ENCODE measurements at places on chromosomes 1 and 21.

- DNase-seq, result no peak
Observed at GRCh38 chr1:97461782-97462181, 459.1 kb downstream of the DPYD start.

- DNase-seq, result no peak
Observed at GRCh38 chr21:37455504-37455911, 88.9 kb downstream of the DYRK1A start.

DNA sequence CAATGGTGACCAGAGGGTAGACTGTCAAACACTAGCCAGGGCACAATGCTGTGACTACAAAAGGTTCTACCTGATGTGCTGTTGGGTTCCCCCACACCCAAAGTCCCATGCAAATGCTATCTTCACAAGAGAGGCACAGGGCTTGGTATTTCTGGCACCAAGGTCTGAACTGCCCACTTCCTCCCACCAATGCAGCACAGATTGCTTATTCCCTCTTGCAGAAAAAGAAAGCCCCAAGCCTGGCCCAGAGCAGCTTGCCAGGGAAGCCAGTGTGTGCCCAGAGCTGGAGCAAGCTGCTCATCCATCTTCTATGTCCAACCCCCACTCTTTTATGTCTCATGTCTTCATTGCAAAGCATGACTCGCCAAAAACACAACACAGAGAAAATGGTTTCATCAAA, 149.4 kb upstream of the CAMK1G start:
- no peak for DNase-seq

GRCh38 chr21:41139275-41139674, 28.7 kb upstream of the BACE2 start:
- DNase-seq, result no peak

DNA sequence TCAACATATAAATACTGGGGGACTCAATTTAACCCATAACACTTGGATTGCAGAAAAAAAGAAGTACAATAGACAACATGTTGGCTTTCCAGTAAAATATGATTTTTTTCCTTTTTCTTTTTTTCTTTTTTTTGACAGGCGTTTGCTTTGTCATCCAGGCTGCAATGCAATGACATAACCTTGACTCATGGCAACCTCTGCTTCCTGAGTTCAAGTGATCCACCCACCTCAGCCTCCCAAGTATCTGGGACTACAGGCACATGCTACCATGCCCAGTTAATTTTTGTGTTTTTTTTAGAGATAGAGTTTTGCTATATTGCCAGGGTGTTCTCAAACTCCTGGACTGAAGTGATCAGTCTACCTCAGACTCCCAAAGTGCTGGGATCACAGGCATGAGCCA, 1512.0 kb upstream of the PRMT6 start:
- DNase-seq, result no peak

DNA sequence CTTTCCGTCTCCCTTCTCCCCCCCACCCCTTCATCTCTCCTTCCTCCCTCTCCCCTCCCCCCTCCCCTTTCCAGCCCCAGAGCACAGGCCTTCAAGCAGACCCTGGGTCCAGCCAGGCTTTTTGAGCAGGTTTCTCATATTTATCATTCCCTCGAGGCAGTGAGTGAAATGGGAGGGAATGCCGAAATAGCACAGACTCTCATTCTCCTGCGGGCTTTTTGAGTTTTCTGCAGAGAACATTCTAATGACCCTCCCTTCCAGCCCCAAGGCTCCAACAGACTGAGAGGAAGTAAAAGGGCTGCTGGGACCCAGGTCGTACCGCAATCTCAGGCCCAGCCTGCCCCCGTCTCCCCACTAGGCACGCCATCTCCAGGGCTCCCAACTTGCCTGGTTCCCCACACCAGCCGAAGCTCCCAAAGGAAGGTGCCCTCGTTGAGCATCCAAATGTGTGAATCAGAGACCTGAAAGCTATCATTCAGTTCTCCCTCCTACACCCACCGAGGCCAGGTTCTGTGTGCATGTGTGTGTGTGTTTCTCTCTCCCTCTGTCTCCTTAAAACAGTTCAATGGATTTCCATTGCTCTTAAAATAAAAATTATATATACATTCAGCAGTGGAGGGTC, 22.3 kb downstream of the ACTA1 start:
- DNase-seq, result no peak

GRCh38 chr1:108671143-108671542, 10.2 kb upstream of the HENMT1 start:
- no peak for DNase-seq

- no peak for DNase-seq
Observed at GRCh38 chr1:199218533-199218932, 579.7 kb downstream of the PTPRC start.

- no peak for DNase-seq
Observed at GRCh38 chr1:3908886-3909517, 8.9 kb upstream of the C1orf174 start.

- DNase-seq, result no peak
Observed at GRCh38 chr1:54229281-54229891, 29.4 kb downstream of the MRPL37 start.

DNA sequence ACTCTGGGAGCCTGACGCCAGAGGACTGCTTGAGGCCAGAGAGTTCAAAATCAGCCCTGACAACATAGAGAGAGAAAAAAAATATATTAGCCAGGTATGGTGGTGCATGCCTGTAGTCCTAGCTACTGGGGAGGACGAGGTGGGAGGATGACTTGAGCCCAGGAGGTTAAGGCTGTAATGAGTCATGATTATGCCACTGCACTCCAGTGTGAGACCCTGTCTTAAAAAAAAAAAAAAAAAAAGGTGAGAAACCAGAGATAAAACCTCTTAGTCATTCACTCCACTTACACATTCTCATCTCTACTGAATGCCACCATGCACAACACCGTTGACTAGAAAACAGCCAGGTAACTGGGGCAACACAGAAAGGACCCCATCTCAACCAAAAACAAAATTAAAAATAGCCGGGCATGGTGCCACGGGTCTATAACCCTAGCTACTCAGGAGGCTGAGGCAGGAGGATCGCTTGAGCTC, 178.1 kb downstream of the SLC45A1 start:
- peak; percentile 17 for DNase-seq

- DNase-seq, result no peak
Observed at GRCh38 chr1:27394925-27395324, 2.5 kb downstream of the GPR3 start.

DNA sequence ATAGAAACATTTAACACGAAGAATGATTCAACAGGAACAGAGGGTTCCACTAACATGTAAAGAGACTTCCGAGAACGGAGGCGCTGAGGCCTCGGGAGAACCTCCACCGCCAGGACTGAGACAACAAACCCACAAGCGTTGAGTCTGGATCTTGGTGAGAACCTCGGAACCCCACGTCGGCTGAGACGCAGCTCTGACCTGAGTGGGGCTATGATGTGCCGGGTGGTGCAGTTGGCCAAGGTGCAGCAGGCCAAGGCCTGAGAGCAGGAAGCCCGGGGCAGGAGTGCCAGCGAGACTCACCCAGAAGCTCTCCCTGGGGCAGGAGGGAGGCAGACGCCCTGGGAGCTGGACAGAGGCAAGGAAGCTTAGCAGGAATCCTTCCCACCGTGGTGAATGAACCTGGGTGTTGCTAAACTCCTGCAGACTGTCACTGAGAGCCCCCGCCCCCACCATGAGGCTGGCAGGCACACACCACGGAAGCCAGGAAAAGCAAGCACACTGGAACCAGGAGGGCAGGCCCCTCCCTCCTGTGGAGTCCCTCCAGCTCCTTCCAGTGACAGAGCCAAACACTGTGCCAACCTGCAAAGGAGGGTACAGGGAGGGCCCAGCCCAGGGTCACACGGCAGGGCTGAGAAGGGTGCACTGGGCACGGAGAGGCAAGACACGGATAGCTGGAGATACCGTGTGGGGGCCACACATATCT, 34.8 kb downstream of the WDR4 start:
- no peak for DNase-seq

DNA sequence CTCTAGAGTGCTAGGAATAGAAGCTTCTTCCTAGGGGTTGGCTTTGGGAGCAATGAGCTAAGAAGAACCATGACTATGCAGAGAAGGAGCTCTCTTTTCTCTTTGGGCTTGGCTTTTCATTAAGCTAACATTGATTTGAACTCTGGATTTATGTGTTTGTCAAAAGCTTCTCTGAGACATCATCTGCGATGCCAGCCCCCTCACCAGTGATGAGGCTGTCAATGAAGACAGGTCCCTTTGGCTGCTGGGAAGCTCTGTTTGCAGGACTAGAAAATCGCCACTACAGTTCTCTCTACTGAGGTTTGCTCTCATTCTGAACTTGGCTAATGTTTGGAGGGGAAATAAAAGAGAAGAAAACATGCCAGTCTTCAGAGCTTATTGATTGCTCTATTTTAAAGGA, 185.0 kb downstream of the PCP4 start:
- DNase-seq, result no peak

GRCh38 chr1:208100906-208101305, 143.3 kb downstream of the PLXNA2 start:
- no peak for DNase-seq

DNA sequence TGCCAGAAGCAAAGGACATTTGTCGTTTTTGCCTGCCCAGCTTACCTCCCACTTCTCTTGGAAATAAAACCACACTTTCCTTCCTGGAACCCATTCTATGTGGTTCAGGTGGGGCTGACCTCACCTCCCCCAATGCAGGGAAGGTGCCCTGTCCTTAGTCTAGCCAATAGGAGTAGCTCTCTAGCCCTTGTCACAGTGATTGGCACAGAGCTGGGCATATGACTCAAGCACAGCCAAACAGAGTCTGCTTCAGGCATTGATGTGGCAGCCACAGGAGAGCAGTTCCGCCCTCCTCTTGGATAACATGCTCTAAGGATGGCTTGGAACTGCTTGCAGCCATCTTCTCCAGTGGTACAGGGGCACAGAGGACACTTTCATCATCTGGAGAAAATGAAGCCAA, 134.0 kb downstream of the LRIG2 start:
- DNase-seq, result no peak

DNA sequence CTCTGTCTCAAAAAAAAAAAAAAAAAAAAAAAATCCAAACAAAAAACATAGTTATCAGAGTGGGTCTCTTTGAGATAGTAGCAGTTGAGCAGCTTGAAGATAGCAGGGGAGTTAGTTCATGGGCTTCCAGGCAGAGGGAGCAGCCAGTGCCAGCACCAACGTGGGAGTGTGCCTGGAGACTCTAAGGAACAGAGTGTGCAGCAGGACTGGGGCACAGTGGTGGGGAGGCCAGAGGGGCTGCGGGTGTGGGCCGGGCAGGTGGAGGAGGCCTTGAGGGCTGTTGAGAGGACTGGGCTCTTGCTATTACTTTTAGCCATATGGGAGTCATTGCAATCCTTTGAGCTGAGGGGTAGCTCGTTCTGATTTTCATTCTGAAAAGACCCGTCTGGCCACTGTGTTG, 63.8 kb downstream of the RYR2 start:
- no peak for DNase-seq

GRCh38 chr1:209106237-209106741, 477.2 kb upstream of the CAMK1G start:
- no peak for DNase-seq

DNA sequence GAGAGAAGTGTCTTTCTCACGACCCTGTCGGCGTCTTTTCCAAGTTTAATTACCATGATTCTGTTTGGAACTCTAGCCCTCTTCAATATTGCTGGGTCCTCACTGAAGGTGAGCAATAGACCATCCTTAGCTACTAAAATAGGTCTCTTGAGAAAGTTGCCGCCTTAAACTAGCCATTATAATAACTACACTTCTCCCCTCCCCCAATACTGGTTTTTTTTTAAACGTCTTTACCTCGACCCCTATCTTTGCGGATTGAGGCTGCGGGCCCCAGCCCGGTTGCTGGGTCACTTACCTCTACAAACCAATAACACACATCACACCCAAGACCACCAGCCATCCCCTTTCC, 672 bp downstream of the ENSA start:
- no peak for DNase-seq

- DNase-seq, result no peak
Observed at GRCh38 chr1:186948535-186948934, 119.8 kb downstream of the PLA2G4A start.

- DNase-seq, result no peak
Observed at GRCh38 chr1:220156620-220157146, 62.8 kb downstream of the IARS2 start.

GRCh38 chr1:228410015-228410414, 3.4 kb upstream of the TRIM11 start:
- no peak for DNase-seq

GRCh38 chr1:11921022-11921421, 5.2 kb downstream of the KIAA2013 start:
- no peak for DNase-seq

- no peak for DNase-seq
Observed at GRCh38 chr1:206633708-206634121, 1.6 kb upstream of the DYRK3 start.

- no peak for DNase-seq
Observed at GRCh38 chr1:201409440-201409839, 10.3 kb upstream of the LAD1 start.

DNA sequence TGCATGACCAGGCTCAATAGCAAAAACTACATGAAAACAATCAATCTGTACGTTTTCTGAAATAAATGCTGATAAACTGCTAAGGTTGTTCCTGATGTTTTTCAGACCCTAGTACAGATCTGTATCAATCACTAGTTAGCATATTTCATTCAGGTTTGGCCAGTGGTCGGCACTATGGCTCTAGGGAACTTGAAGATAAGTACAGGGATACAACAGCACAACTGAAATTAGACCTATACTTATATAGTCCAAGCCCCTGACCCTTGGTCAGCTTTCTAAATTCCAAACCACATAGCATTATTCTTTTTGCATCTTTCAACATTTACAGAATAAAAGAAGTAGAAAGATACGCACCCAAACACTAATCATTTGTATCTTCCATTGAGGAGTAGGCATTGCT, 142.7 kb downstream of the PLPPR4 start:
- DNase-seq, result no peak

DNA sequence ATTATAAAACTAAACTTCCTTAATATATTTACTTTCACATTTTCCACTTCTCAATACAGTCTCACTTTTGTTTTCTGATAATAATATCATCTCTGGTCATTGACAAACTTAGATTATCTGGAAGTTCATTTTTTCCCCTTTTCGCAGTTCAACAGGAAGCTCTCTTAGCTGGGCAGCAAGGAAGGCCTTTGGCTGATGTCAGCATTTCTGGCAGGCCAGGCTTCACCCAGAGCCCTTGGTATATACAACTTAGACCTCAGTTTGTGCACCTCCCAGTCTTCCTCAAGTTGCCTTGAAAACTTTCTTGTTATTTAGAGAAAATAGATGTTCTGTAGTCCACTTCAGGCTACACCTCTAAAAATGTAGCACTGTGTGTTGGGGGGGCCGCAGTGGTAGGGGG, 1103.6 kb downstream of the AMY1C start:
- DNase-seq, result no peak

DNA sequence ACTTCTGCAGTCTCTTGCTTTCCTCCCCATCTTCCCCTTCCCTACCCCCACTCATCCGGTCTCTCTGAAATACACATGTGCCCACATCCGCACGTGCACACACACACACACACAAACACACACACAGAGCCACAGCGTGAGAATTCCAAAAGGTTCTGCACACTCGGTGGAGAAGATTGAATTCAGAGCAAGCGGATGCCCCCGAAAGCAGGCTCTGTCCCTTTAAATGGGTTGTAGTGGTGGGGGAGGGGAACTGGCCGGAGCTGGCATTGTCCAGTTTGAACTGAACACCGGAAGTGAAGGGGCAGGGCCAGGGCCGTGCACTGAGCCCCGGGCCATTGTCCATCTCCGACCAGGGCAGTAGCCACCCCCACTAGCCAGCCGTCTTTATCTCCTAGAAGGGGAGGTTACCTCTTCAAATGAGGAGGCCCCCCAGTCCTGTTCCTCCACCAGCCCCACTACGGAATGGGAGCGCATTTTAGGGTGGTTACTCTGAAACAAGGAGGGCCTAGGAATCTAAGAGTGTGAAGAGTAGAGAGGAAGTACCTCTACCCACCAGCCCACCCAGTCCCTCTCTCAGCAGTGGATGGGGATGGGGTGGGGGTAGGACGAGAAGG, 1.3 kb upstream of the LIN28A start:
- no peak for DNase-seq
